ENCODE measurements at places on chromosomes 16 and 17.

DNA sequence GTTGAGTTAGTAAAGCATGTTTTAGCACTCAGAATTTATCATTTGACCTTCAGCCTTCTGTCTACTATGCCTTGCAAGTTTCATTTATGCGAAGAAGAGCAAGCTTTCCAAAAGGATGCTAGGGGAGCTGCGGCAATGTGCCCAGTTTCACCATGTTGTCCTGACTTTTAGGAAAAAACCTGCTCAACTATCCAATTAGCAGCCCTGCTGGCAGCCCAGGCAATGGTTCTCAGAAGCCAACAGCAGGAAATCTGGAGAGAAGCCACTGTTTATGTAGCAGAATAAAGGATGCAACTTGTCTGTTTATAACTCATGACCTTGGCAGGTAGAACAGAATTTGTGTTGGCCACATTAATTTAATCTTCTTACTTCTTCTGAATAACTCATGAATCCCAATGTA lies 230.8 kb downstream of the ABCC12 start:
- DNase-seq: no peak

GRCh38 chr17:68356949-68357455 lies 65.7 kb downstream of the ARSG start:
- DNase-seq: no peak

DNA sequence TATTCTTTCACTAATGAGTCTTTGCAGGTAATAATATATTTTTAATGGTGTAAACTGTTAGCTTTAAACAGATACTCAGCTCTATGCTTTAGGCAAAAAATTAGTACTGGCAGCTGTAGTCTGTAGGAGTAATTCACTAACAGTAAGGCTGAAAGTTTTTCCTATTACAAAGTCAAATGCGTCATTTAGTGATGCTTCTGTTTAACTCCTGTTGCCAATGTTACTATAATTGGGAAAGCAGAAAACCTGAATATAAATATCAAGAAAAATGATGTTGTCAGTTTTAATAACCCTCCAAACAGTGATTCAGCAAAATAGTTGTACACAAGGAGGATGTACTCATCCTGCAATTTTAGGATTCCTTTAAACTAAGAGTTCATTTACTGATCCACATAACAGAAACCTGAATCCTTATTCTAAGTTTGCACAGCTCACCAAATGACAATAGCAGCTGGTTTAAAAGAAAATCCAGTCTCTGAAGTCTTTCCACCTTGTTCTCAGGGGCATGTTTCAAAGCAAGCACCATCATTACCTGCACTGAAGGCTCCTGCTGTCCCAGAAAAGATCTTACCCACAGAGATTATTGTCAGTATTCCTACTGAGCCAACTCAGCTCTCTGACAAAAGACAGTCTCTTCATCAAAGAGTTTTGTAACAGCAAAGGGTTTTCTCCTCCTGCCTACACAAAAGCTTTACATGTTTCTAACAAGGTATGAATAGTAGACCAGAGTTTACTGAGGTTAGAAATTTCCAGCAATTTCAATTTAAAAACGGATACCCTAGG lies 4.2 kb downstream of the CDR2 start:
- DNase-seq: no peak

DNA sequence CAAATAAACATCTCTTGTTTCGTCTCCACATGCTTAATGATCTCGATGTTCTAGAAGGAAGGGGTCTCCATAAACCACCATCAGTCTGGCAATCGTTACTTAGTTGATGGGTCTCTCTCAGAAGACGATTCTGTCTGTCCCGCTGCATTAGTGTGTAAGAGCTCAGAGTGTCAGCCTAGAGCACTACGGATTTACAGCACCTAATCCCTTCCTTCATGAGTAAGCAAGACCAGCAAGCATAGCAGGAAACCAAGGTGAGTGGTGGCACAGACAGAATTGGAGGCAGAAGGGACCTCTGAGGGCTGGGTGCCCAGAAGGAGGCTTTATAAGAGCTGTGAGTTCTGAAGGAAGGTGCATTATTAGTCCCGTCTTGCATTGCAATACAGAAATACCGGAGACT lies 440.1 kb downstream of the RBFOX1 start:
- DNase-seq: no peak

DNA sequence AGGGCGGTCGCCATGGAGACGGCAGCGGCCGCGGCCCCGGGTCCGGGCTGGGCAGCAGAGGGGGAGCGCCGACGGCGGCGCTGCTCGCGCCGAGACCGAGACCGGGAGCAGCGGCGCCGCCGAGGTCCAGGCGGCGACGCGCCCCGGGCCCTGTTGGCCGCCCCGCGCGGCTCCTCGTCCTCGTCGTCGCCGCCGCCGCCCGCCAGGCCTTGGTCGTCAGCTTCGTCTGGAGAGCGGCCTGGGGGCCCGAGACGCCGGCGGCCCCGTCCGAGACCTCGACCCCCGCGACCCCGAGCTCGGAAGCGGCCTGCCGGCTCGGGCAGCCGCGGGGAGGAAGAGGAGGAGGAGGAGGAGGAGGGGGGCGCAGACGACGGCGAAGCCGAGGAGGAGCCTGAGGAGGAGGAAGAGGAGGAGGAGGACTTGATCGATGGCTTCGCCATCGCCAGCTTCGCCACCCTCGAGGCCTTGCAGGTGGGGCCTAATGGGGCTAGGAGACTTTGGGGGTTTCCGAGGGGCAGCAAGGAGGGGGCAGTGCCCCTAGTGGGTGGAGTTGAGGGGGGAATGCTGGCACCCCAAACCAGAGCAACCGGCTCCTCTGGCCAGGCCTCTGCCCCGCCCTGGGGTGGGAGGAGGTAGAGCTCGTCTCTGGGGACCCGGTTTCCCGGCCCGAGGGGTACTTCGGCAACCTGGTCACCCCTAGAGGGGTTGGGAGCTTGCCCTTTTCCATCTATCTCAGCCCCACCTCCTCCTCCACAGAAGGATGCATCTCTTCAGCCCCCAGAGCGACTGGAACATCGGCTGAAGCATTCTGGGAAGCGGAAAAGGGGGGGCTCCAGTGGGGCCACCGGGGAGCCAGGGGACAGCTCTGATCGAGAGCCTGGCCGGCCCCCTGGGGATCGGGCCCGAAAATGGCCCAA lies 1.5 kb downstream of the FBRS start:
- DNase-seq: peak; percentile 40

DNA sequence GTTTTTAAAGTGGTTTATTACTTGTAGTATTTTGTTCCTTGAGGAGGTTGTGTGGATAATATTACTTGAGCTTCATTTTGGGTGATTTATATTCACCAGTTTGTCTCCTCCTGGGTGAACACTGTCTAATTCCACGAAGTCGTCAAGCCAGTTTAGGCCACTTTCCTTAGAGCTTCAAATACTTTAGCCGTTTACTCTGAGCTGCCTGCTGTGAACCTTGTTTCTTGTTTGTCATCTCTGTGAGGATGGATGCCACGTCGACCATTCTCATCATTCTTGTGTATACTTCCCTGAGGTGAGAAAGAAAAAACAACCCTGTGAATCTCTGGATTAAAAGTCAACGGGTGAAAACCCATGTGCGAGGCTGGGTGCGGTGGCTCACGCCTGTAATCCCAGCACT lies 9.0 kb downstream of the KRT24 start:
- DNase-seq: no peak

DNA sequence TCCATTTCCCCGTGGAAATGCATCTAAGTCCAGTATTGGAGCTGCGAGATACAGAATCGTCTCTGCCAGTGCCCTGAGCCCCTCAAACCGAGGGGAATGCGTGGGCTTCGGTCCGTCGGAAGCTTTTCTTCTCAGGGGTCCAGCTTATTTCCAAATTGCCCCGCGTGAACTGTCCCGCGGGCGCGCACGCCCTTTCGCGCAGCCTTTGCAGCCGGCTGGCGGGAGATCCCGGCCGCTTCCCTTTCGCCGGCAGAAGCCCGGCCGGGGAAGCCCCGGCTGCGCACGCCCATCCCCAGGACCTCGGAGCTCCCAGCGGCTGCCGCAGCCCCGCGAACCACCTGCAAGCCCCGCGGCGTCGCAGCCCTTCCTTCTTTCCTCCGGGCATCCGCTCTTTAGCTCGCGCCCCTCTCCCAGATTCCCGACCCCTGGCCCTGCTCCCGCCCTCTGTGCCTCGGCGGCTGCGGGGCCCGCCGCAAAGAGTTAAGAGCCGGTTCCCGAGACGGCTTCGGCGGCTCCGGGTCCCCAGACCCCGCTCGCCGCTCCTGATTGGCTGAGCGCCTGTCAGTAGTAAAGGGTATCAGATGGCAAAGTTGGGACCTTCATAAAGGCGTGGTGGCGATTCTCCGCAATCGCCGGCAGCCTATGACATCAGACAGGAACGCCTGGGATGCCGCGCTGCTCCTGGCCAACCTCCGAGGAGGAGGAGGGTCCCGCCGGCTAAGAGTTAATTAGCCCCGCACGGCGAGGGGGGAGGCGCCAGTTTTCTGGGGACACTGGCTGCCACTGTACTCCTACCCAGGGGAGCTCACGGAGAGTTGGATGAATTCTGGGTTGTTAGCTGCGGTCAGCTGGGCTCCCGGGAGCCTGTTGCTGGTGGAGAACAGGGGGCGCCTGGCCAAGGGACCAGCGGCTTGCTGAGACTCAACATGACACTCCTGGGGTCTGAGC lies at the start of gene MYOCD:
Gene MYOCD, plus strand, starts transcription at position 628 of the 948 bp plus-strand sequence. Its CDS starts 299 bp downstream, at position 927.
- no peak for DNase-seq

- peak; percentile 62 for DNase-seq
These were observed at the start of gene NME4 for GRCh38 chr16:397135-397661. Gene NME4 (plus strand): TSS chr16:397199. CDS start chr16:397223, 24 bp downstream.

DNA sequence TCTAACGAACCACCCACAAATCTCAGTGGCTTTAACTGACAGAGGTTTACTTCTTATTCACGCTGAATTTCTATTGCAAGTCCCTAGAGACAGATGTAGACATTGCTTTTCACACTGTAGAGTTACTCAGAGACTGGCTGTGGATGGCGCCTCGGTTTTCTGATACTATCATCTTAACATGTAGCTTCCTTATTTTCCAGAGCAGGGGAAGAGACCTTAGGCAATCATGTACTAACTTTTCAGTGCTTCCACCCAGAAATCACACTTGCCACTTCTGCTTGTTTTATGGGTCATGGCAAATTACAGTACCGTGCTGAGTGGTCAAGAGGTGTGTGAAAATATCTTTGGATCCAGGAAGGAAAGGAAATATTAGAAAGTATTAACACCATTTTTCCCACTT lies 65.4 kb downstream of the MAF start:
- no peak for DNase-seq

- DNase-seq: no peak
These were observed 13.0 kb downstream of the MGRN1 start for GRCh38 chr16:4637501-4638166.

- DNase-seq: no peak
These were observed 28.6 kb upstream of the DBNDD1 start for GRCh38 chr16:90047714-90048346.

DNA sequence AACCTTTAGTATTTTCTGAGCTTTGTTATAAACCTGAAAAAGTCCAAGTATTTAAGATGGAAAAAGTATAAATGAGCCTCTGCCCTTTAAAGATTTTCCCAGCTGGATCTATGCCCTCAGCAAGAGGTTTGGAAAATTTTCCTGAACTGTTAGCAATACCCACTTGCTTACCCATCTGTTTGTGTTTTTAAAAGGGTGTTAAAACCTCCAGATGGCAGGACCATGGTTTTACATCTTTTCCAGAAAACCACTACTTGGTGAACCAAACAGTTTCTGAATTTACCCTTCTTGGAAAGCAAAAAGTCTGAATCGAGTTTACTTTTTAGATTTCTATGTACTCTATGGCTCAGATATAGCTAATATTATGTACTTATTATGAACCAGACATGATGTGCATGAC lies 719 bp downstream of the PMFBP1 start:
- DNase-seq: no peak

DNA sequence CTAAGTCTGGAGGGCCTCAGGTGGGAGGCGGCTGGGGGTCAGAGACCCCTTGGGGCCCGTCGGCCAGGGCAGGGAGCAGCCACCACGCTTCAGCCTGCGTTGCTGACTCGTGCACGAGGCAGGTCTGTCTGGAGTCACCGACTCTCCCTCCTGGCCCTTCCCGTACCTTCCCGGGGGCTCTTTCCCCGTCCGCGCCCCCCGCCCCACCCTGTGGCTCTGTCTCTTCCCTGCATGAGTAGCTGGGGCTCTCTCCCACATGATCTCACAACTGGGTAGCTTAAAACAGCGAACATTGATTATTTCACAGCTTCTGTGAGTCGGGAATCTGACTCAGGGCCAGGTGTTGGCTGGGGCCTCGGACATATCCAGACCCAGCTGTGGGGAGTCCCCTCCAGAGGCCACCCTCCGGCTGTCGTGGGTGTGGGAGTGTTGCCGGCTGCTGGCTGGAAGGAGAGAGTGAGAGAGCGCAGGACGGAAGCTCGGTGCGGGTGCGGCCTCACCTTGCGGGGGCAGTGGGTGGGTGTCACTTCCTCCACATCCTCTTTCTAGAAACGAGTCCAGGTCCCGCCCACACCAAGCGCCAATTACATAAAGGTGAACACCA lies 17.3 kb downstream of the BAHCC1 start:
- DNase-seq: no peak

DNA sequence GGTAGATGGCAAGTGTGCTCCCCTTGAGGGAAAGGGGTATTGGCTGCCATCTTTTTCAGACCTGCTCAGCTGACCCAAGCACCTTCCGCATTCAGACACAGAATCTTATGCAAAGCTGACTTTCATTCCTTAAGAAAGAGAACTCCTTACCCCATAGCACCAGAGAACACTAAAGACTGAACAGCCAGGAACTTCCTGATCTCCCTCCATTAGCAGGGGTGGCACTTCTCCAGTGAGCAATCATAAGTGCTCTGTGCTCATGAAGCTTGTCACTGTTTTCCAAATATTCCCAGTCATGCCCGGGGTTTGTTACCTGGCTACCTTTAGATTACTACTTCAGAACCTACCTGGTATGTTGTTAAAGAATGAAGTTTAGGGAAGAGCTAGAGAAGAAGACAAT lies 11.9 kb downstream of the HSD17B2 start:
- no peak for DNase-seq
